ENCODE measurements at places on chromosomes 7 and 10.

- DNase-seq = no peak
Measured at GRCh38 chr10:54691331-54691730, 109.7 kb downstream of the PCDH15 start.

DNA sequence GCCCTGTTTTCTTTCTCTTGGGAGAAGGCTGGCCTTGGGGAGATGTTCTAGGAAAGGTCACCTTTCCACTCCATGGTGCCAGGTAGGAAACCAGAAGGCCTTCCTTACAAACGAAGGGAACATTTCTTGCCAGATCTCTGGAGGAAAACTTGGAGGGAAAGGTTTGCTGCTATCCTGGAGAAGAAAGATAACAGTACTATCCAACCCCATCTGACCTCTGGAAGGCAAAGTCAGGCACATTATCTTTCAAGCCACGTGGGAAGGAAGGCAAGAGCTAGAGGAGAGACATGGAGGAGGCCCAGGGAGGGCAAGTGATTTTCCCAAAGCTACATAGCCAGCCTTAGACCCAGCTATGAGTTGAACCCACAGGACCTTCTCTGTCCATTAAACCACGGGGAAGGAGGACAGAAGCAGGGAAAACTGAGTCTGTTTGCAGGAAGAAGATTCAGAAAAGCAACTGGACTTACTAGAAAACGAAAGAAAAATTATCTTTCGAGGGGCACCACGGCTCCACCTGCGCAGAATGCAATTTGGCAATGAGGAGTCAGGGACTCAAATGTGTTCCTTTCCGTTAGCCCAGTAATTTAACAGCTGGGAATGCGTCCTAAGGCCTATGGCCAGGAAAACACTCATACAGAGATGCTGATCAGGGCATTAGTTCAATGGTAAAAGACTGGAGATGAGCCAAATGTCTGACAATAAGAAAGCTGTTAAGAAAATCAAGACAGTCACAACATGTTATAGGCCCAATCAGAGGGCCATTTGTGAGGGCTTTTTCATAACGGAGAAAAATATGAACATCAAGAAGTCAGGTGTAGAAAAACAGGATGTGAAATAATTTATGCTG lies 32.0 kb upstream of the PSAP start:
- DNase-seq = no peak

DNA sequence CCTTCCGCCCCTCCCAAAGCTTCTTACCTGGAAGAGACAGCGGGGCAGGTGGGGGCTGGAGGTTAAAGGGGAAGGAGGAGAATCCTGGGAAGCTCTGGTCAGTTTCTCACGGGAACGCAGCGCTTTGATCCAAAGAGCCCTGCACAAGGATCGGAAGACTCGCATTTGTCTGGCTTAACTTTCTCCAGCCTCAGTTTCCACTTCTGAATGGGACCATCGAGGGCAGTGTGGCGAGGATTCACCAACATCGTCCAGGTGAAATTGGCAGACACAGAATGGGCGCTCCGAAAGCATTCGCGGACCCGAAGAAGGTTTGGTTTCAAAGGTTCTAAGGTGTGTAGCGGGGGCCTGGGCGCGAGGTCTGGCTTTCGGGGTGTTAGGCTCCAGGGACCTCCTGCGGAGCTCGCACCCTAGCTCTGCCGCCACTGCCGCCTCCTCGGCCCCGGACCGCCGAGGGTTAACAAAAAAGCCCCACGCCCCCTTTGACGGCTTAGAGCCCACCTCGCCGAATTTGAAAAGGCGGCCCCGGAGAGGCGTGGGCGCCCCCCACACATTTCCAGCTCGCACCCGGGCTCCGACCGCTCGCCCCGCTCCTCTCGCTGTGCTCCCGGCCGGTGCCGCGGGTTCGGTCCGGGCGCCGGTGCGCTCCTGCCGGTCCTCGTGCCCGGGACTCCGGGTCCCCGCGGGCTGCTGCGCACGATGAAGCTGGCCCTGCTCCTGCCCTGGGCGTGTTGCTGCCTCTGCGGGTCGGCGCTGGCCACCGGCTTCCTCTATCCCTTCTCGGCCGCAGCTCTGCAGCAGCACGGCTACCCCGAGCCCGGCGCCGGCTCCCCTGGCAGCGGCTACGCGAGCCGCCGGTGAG lies at the start of gene COL26A1:
COL26A1 (plus strand) TSS at position 542 of the 862 bp plus-strand sequence; CDS start at position 700, 158 bp downstream.
- no peak for DNase-seq

GRCh38 chr7:130881799-130882141 lies 147.8 kb upstream of the KLF14 start:
- DNase-seq = no peak

DNA sequence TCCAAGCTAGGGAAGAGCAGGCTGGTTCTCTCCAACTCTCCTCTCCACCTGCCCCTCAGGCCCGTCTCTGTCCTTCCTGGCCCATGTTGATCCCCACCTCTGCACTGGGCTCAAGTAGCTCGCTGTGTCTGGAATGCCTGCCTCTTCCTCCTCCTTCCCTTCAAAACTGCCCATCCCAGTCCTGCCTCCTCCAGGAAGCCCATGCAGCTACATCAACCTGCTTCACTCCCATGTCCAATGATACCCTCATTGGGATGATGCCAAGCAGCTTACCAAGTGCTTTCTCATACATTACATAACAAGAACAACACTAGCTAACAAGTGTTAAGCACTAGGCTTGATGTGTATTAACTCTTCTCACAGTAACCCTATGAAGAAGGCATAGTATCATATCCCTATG lies 8.2 kb downstream of the ASB10 start:
- no peak for DNase-seq

GRCh38 chr7:83271212-83272099 lies 108.8 kb upstream of the PCLO start:
- DNase-seq = no peak

GRCh38 chr7:76155938-76156337 lies 45.8 kb upstream of the SRRM3 start:
- no peak for DNase-seq

DNA sequence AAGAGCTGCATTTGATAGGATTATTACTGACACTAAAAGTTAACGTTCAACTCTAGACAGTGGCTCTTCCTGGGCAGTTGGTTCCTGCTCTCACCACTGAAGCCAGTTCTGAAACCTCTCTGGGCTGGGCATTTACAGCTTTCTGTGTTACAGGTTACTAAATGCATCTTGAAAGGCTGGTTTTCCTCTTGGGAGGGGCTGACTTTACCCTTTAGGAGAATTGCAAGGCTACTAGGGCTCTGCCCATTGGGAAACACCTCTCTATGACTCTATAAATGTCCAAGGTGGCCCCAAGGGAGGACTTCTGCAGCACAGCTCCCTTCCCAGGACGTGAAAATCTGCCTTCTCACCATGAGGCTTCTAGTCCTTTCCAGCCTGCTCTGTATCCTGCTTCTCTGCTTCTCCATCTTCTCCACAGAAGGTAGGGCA lies at the start of gene GPR15LG:
GPR15LG (plus strand) TSS at position 301 of the 429 bp plus-strand sequence; CDS start at position 352, 51 bp downstream.
- DNase-seq = no peak

DNA sequence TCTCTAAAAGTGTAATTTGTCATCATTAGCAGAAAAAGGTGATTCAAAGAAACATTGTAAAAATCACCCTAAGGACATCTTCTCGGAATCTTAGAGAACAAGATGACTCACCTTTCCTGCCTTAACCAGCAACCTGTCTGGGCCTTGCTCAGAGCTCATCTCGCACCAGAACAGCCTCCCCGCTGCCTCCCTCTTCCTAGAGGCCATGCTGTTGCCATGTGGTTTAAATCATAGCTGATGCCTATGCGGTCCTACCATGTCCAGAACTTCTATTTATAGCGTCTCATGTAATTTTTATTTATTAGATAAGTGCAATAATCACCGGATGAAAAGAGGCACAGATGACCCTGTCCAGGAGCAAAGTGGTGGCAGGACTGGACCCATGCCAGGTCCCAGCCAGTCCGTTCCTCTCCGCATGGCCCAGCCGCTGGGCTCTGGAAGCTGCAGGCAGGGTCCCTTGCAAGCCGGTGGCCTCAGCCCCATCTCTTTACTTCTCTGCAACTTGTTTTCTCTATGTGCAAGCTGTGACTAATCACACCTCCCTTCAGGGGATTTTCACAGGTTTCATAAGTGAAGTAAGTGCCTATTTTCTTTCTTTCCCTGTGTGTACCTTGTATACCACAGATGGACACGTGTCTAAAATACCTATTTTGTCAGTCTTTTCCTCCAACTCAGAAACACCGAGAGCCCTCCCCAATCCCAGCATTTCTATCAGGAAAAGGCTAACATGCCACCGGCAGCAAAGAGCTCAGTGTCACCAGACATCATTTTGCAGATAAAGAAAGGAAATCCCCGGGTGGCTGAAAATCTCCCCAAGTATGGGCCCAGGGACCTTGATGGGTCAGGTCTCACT lies 27.1 kb downstream of the KLF6 start:
- DNase-seq = no peak

DNA sequence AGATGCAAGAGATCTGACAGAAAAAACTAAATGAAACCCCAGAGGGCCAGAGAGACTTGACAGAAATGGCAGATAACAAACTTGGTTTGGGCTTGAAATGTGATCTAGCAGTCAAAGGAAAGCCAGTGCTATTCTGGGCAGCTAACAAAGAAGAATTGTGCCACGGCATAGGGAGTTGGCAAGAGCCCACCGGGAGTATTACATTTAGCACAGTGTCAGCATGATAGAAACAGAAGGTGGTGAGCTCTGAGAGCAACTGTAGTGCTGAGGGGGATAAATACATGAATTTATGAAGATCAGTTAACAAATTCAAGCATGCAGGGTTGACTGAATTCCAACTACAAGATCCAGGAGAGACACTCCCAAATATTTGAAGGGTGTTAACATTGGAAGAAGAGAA lies 91.1 kb downstream of the AHCYL2 start:
- DNase-seq = no peak

- DNase-seq = no peak
Measured at GRCh38 chr10:14953424-14954000, 384 bp downstream of the DCLRE1C start.

- DNase-seq = no peak
Measured at GRCh38 chr10:126204320-126204719, 184.0 kb downstream of the ADAM12 start.

GRCh38 chr10:122733931-122734665 lies 34.5 kb upstream of the C10orf120 start:
- no peak for DNase-seq

- no peak for DNase-seq
Measured at GRCh38 chr10:42878821-42879195, 96.2 kb downstream of the BMS1 start.

GRCh38 chr7:16395121-16395520 lies 26.2 kb downstream of the CRPPA start:
- no peak for DNase-seq

- no peak for DNase-seq
Measured at GRCh38 chr10:48931188-48931587, 8.5 kb downstream of the LRRC18 start.

- no peak for DNase-seq
Measured at GRCh38 chr7:126818393-126819196, 434.1 kb downstream of the GRM8 start.

GRCh38 chr7:23966941-23967340 lies 256.9 kb downstream of the STK31 start:
- DNase-seq = no peak

GRCh38 chr7:26690135-26690805 lies 174.1 kb downstream of the SKAP2 start:
- no peak for DNase-seq

- no peak for DNase-seq
Measured at GRCh38 chr7:108135446-108136190, 5.5 kb upstream of the LAMB4 start.

GRCh38 chr7:42986781-42987248 lies 54.6 kb downstream of the MRPL32 start:
- no peak for DNase-seq

DNA sequence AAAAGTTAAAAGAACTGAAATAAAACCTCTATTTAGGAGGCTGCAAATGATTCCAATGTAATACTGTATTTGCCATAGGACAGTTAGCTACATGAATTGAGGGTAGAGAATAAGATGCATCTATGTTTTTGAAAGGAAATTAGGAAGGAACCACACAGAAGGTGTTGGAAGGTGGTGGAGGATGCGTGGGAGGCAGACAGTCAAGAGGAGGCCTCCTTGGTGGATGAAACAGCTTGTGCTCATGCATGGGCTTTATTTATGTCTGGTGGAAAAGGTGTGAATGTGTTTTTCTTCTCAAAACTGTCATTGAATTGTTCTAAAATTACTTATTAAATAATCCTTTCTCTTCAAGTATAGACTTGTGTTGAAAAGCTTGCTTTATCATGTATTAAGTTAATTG lies 314.4 kb upstream of the NPSR1 start:
- DNase-seq = no peak

DNA sequence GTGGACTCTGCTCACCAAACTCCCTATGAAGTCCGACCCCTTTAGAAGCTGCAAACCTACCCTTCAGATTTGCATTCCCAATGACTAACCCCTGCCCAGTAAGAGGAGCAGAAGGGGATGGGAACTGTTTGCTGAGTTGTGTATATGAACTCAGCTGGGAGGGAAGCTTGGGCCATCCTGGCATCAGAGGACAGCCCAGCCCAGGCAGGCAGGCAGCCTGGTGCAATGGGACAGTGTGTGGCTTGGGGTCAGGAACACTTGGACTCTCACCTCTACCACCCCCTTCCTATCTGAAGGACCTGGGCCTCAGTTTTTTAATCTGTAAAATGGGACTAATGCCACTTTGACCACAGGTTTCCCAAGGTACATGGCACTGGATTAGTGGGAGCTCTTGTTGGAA lies 147.4 kb upstream of the GPR26 start:
- no peak for DNase-seq

DNA sequence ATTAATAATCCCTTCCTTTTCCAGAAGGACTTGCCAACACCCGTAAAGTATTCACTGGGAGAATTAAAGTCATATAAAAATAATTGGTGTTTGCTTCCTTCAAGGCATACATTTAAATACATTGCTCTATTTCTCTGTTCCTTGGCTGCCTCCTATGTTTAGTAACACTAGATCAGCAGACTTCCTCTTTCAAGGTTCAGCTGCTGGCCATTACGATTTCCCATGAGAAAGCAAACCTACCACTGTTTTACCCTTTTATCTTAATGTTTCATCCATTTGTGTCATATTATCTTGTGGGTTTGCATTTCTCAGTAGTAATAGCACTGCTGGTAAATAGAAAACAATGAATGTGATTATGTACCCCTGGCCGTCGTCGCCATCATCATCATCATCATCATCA lies 313.8 kb upstream of the BMPER start:
- no peak for DNase-seq
